ENCODE measurements at places on chromosomes 3 and 15.
A peak's percentile ranks its signal among the peaks of the same experiment; 100 is the strongest.

GRCh38 chr15:33639978-33640377 is 328.3 kb upstream of the CHRM5 start:
- no peak for DNase-seq

GRCh38 chr3:194364652-194365434 is 4.7 kb downstream of the LRRC15 start:
- DNase-seq = peak; percentile 97

GRCh38 chr3:151866711-151867410 is 6.6 kb upstream of the SUCNR1 start:
- no peak for DNase-seq

- DNase-seq = no peak
Observed at GRCh38 chr3:161016417-161017313, 88.5 kb downstream of the B3GALNT1 start.

DNA sequence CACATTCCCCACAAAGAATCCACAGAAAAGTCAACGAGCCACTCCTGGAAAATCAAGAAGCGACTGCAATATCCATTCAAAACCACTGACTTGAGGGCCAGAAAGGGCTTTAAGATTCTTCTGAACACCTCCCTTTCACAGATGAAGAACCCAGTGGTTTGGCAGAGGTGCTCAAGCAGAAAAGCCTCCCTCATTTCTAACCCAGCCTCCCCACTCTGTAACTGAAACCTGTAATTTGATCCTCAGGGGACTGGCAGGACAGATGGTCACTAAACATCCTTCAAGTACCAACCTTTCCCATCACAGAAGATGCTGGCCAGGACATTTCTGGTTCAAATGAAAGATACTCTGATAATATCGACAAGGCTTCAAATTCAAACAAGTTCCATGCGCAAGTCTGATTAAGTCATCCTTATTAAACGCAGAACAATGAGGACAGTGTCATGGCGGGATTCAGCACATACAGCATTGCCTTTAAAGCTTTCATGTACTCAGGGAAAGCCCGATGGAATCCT is 5.5 kb downstream of the SEMA5B start:
- no peak for DNase-seq

DNA sequence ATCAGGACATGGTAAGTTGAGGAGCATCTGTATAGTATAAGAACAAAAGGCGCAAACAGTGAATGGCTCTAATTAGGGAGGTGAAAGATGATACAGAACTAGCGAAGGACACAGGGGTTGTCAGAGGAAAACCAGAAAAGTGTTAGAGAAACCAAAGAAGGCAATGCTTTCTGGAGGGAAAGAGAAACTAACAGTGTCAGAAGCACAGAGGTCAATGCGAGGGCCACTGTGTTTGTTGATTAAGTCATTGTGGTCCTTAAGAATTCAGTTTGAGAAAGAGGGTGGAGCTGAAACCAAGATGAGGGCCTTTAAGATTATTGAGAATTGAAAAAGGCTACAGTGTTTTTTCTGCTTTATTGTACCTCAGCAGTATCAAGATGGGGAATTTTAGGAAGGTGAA is 28.8 kb downstream of the ATG7 start:
- DNase-seq = no peak

Data from islet precursor cell (in vitro differentiated cells).